Activated gamma-delta T cell (primary cell): ENCODE measurements at places on chromosomes 1 and 21.

DNA sequence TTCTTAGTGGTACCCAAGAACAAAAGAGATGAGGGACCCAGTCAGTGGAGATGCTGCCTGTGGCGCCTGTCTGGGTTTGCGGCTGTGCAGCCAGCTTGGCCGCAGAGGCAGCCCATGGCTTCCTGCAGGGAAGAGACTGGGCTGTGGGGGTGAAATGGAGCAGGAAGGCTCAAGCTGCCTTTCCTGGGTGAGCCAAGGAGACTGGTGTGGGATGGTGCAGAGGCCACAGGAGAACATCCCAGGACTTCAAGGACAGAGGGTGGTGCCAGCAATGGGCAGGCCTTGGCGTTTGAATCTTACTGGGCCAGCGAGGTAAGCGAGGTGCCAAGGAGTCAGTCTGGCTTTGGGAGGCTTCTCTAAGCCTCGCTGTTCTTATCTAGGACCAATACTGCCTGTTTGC, 26.4 kb downstream of the KCNA10 start:
- DNase-seq, result no peak

DNA sequence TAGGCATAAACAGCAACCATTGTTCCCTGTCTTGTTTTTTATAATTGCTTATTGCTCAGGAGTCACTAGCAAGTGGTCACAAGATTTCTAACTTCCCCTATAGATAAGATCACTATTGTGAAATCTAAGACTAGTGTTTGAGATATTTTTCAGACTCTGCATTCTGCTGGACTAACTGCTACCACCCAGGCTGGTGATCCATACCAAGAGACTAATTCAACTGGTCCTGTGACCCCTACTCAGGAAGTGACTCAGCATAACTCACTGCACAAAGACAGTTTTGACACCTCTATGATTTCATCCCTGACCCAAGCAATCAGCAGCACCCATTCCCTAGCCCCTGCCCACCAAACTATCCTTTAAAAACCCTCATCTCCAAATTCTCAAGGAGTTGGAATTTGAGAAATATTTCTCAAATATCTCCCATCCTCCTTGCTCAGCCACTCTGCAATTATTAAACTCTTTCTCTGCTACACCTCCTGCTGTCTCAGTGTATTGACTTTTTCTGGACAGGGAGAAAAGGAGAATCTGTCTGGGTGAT, 52.7 kb downstream of the TRIM33 start:
- no peak for DNase-seq

DNA sequence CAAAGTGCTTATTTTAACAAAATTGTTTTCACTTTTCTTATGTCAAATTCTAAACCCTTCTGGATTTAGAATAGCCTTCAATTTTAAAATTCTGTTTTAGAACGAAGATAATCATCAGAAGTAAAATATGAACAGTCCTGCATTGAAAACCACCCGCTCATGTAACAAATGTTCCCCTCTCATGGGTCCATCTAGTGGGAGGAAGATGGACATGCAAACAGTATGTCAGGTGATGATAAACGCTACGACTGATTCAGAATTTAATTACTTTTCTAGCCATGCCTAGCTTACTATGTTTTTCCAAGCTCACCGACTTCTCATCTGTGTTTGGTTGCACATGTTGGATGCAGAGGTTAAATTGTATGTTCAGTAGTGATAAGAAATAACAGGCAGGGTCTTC, 23.5 kb downstream of the SOD1 start:
- no peak for DNase-seq

DNA sequence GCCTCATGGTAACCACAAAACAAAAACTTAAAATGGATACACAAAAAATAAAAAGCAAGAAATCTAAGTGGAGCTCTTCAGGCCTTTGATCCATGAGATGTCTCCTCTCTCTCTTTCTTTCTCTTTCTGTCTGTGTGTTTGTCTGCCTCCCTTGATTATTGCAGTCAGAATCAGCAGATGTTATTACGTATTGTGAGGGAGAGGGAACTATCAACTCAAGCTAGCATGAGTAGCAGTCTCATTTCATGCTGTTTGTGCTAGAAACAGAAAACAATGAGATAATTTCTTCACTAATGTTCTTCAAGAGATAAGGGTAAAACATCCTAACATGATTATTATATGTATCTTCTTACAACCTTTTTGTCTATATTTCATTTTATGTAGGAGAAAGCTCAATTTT, 103.7 kb upstream of the PDC start:
- DNase-seq, result no peak

- DNase-seq, result no peak
Measured at GRCh38 chr1:230270559-230271281, 155.4 kb downstream of the PGBD5 start.

DNA sequence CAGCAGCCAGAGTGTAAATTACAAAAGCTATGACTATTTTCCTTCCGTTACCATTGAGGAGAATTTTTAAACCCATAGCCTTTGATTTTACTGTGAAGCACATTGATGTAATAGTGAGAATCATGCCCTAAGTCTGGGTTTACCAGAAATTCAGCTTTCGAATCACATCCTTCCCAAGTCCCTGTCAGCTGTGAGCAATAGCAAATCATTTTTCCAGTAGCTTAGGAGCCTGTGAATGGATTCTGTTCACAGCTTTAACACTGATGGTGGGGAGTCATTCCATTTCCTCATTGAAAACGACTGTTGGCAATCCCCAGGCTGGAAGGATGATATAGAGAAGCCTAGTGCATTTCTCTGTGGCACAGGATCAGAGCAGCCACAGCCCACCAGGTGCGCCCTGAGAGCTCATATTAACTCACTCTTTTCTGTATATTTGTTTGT, 82.2 kb upstream of the C1orf105 start:
- DNase-seq, result no peak

DNA sequence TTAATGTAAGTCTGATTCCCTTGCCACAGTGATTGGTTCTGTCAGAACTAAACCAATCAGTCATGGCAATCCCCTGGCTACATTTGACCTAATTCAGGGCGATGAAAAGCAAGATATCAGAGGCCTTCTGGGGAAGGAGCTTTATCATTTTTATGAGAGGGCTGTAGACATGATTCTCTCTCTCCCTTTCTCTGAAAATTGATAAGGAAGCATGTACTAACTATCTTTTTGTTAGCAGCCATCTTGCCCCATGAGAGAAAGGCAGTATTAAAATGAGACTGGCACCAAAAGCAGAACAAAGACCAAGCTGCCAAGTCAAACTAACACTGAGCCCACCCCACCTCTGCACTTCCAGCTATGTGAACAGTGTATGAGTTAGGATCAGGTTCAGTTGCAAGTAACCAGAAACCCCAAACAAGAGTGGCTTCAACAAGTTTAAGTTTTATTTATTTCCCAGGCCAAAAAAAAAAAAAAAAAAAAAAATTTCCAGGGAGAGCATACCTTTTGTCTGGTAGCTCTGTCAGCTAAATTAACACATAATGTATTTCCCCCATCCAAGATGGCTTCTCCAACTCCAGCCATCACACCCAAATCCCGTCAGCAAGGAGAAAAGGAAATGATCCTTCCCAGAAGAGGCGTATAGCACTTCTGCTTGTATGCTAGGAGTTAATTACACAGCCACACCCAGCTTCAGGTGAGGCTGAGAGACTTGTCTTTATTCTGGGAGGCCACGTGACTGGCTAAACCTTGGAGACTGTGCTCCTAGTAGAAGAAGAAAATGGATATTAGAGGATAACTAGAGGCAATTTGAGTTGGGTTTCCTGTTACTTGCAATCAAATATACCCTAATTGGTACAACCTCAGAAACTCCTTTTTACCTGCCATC, 105.8 kb upstream of the RALGPS2 start:
- no peak for DNase-seq

DNA sequence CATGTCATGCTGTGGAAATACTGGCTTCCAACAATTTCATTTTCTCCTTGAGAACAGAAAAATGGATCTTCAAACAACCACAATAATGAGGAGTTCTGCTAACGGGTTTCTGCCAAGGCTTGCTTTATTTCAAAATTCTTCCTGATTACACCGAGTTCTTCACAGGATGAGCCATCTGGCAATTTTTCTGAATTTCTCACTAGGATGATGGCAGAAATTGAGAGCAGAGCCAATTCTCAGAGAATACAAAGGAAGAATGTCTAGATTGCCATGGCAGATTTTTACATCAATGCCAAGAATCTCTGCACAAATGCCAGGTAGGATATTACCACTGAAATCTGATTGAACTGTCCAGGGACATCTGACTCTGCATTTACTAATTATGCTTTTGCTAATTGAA, 619.0 kb upstream of the CHRM3 start:
- DNase-seq, result no peak

DNA sequence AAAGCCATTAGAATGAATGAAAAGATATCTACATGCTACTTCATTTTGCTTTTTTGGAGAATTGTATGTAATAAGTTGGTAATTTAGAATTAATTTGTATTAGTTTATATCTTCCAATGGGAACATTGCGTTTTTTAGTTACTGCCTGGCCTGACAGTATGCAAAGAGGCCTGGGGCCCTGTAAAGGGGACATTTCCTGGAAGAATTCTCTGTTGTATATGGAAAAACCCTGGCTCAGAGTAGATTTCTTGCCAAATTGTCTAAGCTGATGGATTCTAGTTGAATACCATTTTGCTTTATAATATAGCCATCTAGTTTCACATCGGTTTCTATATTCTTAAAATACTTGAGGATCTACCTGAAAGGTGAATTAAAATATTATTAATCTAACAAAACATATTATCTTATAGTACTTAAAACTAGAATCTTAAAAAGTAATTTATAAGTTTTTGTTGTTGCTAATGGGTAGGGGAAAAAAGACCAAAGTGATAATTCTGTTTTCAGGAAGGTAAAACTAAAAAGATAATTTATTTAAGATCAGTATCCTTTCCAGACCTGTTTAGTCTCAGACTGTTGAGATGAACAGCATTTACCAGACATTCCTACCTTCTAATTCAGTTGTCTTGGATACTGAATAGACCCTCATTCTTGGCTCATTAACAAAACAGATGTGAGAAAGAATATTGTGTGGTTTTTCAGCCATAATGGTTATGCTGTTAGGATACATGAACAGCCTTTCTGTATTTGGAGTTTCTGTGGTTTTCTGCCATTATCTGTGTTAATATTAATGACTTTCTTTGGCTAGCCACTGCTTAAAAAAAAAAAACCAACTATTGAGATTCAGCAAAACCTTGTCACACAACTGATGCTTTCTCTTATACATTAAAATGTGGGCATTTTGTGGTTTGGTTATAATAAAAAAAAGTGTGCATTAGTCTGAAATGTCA, 4.8 kb downstream of the AGO3 start:
- no peak for DNase-seq

DNA sequence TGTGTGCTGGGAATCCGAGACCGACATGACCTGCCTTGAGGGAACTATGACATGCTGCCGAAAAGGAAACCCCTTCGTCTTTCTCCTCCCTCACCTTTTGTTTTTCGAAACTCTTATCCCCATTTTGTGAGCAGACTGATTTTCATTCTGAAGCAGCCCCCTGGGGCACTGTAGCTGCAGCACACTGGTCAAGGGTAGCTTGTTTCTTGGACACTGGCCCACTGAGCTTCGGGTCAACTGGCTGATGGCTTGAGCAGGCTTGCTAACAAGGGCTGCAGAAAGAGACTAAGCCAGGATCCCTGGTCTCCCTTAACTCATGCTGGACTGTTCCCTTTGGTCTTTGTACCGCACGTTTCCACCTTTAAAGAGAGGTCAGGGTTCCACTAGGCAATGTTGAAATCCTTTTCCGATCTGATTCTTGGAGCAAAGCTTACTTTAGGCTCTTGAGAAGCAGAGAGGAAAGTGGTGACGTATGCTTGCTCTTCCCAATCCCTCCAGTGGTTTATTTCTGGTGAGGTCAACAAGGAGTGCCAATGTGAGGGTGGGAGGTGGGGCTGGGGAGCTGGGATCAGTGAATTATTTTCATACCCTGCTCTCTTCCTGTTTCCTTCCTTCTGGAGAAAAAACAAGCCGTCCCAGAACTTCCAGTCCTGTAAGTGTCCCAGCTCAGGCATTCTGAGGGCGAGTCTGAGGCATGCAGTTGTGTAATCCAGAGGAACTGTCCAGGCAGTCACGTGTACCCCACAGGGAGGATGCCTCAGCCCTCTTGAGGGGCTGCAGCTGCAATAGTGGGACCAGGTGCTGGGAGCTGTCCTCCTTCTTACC, 7.6 kb downstream of the CYP4B1 start:
- no peak for DNase-seq

- no peak for DNase-seq
Measured at GRCh38 chr1:10622910-10623685, 148.3 kb downstream of the PEX14 start.

DNA sequence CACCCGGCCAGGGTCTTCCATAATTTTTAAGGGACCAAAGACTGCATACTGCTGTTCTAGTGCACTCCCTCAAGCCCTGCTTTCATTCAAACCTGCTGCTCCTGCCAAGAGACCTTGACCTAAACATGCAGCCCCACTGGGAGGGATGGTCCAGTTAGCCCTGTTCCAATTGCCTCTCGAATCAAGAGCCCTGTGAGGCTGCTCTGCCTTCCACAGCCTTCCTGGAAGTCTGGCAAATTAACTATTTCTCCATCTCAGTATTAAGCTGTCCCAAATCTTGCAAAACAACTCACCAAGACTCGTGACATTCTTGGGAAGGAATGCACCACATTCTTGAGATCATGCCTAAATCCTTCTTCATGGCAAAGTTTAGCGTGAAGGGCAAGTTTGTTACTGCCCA, 231.3 kb downstream of the C1orf94 start:
- no peak for DNase-seq

- no peak for DNase-seq
Measured at GRCh38 chr1:160993544-160994193, 27.3 kb downstream of the F11R start.

DNA sequence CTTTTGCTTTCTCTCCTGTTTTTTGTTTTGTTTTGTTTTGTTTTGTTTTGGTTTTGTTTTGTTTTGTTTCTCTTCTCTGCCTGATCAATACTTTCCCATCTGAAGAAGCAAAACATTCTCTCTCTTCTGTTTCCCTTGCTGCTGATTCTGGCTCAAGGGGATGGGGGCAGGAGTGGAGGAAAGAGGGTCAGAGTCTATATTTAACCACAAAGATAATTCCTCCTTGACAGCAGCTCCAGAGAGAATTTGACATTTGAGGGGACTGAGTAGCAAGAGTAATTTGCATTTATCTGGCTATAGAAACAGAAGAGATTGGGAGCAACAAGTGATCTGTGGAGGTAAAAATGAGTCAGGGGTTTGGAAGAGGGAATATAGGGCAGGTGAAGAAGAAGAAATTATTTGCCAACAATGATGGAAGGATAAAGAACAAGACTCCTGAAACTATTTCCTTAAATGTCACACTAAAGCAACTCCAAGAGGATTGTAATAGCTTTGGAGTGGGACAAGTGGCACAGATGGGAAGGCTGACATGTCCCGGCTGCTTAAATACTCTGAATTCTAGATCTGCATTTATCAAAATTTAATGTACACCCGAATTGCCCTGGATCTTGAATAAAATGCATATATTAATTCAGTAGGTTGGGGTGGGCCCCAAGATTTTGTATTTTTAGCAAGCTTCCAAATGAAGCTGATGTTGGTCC, 349.3 kb upstream of the PLXNA2 start:
- no peak for DNase-seq
